ENCODE measurements at places on chromosomes 12 and 14.
A peak's percentile ranks its signal among the peaks of the same experiment; 100 is the strongest.

DNA sequence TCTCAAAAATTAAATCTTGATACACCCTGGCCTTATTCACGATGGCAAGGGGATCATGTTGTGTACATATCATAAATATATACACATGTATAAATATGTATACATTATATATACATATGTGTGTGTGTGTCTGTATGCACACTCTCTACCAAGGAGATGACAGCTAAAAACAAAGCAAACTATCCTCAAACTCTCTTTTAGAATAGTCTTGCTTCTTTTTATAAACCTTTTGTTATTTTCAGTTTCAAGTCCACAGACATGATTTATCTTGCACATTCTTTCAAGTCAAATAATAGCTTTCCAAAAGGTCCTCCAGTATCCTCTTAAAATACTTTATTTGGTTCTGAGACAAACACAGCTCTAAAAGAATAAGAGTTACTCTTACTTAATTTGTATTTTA is 8.4 kb downstream of the ANO6 start:
- no peak for DNase-seq

DNA sequence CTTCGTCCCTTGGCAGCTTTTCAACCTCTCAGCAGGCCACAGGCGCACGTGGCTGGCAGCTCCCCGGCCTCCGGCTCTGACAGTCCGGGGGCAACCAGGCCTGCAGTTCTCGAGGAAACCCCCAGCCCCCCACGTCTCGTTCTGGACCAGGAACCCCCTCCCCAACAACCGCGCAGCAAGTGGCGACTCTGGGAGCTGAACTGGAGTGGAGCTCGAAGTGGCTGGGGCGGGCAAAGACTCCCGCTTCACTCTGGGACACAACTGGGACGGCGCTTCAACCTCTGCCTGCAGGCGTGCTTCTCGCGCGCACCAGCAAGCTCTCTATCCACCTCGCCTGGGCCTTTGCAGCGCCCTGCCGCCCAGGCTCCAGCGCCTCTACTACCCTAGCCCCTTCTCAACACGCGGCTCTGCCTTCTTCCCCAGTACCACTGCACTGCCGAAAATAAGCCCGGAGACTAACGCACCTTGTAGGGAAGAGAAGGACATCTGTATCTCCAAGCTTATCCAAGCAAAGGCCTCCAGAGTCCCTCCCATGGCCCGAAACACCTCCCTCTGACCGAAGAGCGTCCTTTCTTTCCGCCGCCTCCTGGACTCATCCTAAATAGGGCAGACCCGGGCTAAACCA is 2.4 kb upstream of the NKX2-1 start:
- peak; percentile 26 for DNase-seq

DNA sequence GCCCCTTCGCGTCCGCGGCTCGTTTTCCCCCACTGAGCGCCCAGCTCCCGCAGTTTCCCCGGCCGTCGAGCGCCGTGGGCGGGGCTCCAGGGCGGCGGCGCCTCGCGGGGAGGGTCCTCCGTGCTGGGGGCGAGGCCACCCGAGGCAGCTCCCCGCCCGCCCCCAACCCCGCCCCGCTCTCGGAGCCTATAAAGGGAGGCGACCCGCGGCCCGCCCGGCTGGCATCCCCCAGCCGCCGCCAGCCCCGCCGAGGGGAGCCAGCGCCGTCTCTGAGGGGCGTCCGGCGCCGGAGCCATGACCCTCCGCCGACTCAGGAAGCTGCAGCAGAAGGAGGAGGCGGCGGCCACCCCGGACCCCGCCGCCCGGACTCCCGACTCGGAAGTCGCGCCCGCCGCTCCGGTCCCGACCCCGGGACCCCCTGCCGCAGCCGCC is at the start of gene TAMALIN:
Gene TAMALIN (plus strand): TSS at position 221 of the 432 bp plus-strand sequence. CDS start 74 bp downstream, at position 295.
- peak; percentile 87 for DNase-seq

DNA sequence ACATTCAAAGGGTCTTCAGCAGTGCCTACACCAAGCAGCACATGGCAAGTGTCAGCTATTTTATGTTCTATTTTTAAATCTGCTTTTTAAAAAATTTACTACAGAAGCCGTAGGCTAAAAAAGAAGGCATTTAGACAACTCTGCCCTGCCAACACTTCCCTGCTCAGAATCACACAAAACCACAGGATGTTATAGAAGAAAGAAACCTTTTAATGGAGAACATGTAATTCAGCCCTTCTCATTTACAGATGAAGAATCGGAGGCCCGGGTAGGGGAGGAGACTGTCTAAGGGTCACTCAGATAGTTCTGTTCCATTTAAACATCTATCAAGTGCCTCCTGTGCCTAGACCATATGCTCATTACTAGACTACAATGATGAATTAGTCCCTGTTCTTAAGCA is 171.8 kb upstream of the NTF3 start:
- DNase-seq: no peak

DNA sequence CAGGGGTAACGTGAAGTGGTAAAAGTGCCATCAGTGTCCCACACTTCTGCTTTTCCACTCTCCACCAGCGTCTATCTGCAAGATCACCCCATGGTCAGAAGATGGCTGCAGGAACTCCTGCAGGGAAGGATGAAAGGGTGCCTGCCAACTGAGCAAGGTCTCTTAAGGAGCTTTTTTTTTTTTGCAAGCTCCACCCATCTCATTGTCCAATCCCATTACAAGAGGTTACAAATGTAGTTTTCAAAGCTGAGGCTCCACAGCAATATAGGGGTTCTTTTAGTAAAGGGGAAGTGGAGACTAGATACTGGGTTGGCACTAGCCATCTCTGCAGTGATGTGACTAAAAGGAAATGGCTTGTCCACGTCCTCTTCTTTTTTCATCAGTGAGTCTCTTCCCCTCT is 5.9 kb upstream of the BHLHE41 start:
- DNase-seq: no peak

DNA sequence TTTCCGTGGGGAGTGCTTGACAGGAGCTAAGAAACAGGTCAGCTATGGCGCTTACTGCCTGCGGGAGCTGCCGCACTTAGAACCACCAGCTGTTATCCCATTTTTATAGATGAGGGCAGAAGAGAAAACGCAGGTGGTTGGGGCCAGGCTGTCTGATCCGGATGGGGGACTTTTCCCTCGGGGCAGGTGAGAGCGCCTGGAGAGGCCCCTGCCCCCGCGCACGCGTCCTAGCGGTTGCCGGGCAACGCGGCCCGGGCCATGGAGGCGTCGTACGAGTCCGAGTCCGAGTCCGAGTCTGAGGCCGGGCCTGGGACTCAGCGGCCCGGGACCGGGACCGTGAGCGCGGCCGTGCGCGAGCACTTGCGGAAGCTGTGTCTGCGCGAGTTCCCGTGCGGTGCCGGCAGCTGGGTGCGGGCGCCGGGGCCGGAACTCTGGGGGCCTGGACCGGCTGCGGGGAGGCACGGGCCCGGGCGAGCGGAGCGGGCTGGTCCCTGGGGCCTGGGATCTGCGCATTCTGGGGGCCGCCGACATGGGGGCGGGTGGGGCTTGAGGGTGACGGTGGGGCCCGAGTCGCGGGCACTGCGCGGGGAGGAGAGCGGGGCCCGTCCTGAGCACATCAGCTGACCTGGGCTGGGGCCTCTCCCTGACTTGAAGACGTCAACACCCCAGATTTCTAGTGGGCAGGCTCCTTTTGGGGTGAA is at the start of gene LRRC43:
Gene LRRC43 (plus strand): TSS at position 237 of the 701 bp plus-strand sequence. CDS start 22 bp downstream, at position 259.
- peak; percentile 90 for DNase-seq

DNA sequence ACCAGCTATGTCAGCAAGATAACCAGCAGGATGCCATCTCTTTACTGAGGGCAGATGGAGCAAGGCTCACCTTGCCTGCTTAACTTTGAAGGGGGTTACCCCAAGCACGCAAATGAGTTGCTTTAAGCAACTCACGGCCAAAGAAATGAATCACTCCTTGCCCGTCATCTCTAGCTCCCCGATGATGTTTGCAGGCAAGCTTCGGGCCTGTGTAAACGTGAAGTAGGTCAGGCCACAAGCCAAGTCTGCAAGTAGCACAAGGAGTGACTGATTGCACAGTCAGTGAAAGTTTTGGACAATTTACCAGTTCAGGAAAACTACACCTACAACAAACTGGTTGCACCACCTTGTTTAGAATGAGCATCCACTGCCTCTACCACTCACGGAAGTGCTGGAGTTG is 699.7 kb upstream of the TBX3 start:
- no peak for DNase-seq

- no peak for DNase-seq
These were observed 232.5 kb downstream of the BTG1 start for GRCh38 chr12:91913124-91913523.

DNA sequence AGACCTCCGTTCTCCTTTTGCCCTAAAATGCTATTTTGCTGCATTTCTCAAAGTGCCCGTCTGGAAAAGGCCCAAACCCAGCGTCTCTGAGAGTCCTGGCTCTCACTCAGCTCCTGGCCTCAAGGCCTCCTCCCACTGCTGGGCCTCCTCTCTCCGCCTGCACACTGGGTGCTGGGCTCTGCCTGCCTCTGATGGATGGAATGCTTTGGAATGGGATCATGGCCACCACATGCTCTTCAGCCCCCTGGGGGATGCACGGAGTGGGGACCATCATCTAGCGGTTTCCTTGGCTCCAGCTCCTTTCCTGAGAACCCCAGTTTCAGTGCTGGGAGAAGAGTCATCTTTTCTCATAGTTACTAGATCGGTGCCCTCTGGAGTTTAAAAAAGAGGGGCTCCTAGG is 65.2 kb downstream of the KDM2B start:
- no peak for DNase-seq

- no peak for DNase-seq
These were observed 16.9 kb upstream of the TFCP2 start for GRCh38 chr12:51189790-51190355.

DNA sequence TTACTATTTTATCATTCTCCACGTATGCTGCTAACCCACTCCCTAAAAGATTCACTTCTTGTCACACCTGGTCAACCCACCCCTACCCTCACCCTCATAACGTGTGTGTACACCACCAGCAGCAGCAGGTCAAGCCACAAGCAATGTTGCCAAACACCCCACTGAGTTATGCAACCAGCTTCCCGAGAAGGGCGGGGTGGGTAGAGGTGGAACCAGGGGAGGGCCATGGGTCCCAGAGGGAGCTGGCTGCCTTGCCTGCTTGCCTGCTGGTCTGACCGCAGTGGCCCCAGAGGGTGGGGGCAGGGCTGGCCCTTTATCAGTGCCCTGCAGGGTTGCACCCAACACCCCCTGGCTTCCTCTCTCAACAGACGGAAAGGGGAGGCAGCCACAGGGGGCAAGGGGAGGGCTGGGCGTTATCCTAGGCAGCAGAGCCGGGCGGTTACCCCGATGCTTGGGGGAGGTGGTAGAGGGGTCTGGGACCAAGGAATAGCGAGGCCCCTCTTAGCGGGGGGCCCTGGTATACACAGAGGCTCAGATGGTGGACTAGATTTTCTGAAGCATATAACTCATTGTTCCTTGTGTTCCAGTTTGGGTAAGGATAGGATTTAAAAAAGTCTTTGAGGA is 3.5 kb upstream of the NFE2 start:
- DNase-seq: peak; percentile 76

DNA sequence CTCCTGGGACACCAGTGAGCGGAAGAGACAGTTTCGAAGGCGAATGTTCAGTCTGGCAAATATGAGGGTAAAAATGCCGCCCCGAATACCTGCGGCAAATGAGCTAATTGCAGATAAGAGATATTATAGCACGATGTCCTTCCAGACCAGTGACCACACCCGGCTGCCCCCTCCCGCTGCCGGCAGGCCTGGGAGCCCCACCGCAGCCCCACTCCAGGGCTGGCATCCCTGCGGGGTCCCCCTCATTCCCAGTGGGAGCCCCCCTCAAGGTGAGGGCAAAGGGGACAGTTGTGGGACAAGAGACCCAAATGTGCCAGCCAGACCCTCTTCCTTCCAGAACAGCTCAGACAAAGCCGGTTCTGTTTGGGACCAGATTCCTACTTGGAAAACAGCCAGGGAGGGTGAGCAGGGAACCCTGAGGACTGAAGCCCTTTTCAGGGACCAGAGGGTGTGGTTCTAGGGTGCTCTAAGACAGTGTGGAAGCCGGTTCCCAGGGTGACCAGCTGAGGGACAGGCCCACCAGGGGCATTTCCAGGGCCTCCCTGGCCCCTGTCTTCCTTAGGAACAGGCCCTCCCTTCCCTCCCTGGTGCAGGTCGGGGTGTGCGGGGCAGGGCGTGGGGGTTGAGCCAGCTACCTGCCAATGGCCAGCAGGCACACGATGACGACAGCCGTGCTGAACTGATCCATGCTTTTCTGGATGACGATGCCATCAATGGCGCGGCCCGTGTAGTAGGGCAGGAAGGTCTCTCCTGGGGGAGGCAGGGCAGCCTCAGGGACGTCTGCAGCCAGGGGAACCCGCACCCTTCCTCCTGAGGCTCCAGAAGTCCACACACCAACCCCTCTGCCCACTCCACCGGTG is 16.2 kb downstream of the ABCB9 start:
- DNase-seq: peak; percentile 8

DNA sequence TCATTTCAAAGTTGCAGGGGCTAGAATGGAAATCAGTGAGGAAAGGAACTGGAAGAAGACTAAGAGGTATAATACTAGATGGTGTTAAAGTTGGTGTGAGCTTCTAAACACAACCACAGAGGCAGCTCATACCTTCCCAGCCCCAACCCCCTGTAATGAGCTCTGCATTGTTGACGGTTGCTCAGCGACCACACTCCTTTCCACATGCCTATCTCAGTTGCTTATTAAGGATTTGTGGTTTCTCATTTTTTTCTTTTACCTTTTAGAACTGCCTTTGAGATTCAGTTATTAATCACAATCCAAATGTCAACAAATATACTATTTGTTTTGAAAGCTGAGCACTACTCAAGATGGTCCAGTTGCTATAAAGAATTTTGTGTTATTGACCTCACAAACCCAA is 62.1 kb upstream of the KIF21A start:
- DNase-seq: no peak
